ENCODE measurements at places on chromosomes 3 and 15. TPM values are rescaled to one million over a fixed set of nuclear protein-coding genes. Genes with fewer than 3 reads are reported as not detected.

DNA sequence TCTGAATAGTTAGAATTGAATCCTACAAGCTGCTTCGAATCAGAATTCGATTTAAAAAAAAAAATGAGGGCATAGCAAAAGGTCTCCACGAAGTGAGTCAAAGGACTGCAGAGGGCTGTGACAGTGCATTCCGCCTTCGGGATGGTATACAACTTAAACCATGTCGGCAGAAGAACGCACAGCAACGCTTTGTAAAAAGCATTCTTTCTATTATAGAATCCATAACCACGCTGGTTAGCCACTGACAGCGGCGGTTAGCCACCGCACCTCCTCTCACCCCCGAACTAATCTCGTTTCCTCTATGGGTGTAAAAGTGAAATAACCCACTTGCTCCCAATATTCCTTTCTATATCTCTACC, 664 bp upstream of the PIK3CA start:
- no peak for DNase-seq

- DNase-seq, result no peak
These were observed 8.8 kb upstream of the CMC1 start for GRCh38 chr3:28232659-28233058.

DNA sequence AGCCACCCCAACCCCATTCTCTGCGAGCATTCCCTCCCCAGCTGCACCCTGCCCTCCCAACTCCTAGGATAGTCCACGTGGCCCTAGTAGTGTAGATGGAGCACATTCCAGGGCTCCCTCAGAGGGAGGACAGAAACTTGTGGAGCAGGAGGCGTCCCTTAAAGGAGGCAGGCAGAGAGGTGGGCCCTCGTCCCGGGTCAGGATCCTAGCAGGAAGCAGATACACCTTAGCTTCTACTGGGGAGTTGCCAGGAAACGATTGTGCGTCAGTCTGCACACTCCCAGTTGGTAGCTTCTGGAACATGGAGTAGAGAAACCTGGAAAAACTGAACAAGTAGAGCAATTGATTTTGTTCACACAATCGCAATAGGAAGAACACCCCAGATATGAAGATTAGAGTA, 43.9 kb upstream of the KLHL25 start:
- no peak for DNase-seq

DNA sequence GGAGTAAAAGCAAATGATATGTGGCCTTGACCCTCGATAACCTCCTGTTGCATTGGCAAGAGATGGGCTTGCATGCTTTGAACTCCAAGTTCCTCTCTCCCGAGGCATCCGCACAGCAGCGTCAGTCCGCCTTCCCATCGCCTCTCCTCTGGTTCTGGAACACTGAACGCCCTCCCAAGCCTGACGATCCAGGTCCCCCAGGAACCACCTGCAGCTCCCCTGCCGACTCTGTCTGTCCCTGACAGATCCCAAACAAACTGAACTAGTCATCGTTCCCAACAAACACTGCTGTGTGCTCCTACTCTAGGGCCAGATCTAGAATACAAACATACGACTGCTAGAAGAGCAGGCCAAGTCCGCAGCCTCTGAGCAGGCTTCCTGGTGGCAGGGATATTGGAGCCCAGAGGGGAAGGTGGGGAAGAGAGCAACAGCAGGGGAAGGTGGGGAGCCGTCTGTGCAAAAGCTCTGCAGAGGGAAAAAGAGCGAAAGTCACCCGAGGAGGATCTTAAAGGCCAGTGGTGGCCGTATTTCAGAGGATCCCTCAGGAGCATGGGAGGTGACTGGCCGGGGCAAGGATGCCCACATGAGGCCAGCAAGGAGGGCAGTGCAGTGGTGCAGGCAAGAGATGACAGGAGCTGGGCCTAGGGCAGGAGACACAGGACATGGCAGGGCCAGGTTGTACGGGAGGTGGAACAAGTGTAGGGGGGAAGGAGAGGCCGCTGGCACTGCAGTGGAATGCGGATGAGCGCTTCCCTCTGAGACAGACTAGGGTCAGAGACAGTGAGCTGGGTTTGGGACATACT, 50.8 kb downstream of the PCSK6 start:
- no peak for DNase-seq

DNA sequence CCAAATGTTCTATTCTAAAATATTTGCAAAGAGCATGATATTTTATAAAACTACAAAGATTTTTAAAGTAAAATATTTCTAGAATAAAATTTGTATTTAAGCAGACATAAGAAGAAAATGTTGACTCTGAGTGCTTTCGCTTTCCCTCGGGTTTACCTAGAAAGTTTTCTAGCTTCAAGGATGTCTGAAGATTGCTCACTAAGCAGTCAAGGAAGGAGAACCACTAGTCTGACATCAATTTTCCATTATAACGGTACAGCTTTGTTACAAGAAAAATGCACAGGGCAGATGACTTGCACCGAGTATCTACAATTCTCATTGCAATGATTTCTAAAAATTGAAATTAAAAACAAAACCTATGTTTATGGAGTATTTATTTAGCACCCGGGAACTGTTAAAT, 14.2 kb downstream of the GPR15 start:
- DNase-seq, result no peak

- peak; percentile 81 for DNase-seq
These were observed 158.5 kb upstream of the TPM1 start for GRCh38 chr15:62883938-62884479.

DNA sequence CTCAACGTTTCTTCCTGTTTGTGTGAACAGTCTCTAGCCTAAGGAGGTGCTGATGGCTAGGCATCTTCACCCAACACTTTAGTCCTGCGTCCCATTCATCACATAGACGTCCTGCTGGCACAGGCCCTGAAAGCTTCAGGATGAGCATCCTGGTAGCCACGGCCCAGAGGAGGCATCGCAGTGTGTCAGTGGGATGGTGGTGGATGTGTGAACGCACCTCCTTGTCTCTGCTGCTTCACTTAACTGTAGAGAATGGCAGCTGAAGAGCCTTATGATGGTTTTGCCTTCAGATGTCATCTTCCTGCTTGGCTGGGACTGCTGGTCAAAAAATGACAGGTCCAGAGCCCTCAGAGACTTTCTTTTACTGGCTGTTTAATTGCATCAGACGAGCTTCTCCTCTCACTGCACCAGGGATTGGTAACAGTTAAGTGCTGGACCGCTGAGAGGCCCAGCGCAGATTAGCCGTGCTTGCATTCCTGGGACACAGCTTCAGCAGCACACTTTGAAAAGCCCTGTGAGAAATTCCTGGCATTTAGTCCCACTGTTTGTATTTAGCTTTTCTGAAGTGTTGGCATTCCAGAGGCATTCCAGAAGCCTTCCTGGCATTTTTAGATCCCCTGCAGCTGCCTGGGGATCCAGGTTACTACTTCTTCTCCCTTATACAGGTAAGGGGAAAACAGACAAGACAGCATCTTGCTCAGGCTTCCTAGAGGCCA, 132.4 kb upstream of the PLXNA1 start:
- DNase-seq, result peak; percentile 82

DNA sequence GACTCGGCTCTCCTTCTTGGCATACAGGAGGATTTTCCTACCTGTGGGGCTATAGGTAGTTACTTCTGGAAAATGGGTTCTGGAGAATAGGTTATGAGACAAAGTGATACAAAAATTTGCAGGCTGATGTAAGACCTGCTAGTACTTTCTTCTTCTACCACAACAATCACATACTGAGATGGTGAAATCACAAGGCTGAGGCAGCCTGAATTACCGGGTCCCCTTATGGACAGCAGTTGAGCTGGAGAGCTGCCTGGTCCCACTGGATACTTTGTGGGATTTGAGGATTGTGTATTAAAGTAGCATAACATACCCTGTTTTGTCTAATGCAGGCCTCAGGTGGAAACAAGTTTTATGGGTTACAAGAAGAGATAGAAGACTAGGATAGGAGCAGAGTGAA, 86.5 kb upstream of the FAM98B start:
- DNase-seq, result peak; percentile 68

DNA sequence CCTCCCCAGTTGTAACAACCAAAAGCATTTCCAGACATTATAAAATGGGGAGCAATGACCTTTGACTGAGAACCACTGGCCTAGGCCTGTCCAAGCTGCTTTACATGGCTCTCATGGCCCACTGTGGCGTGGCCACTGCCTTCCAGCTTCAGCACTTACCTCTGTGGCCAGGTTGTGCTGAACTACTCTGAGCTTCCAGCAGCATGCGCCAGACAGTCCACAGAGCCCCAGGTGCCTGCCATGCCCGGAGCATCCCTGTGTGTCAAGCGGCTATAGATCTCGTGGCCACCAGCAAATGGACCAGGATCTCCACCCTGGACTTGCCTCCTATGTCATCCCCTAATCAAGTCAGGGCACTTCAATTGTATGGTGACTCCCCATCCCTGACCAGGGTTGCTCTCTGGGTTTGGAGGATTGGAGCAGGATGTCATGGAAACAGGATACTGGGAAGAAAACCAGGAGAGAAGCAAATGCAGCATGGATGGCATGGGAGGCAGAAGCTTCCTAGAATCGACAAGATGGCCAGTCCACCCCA, 199.7 kb downstream of the UACA start:
- DNase-seq, result no peak

- DNase-seq, result no peak
These were observed at the start of gene CHRNB4 for GRCh38 chr15:78641102-78641748. TSS of gene CHRNB4 (minus strand) at chr15:78641210. CDS start at chr15:78641133, 77 bp downstream.

- DNase-seq, result no peak
These were observed 978 bp upstream of the RSL24D1 start for GRCh38 chr15:55197719-55198118.

DNA sequence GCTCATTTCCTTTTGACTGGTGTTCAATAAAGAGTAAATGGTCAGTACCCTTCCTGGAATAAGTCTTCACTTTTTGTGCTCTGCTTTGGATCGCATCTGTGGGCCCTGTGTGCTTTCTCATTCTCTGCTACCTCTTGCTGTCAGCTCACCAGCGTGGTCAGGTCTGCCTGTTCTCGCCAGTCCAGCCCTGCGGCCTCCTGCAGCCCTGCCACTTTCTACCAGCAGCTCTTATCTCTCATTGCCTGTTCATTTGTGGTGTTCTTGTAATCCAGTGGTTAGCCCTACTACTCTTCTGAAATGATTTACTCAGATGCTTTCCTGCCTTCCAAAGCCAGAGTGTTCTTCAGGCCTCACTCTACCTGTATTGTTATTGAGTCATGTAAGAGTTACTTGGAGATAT, 54.8 kb downstream of the CHCHD6 start:
- no peak for DNase-seq

GRCh38 chr3:3615533-3615932, 183.7 kb upstream of the LRRN1 start:
- DNase-seq, result no peak

DNA sequence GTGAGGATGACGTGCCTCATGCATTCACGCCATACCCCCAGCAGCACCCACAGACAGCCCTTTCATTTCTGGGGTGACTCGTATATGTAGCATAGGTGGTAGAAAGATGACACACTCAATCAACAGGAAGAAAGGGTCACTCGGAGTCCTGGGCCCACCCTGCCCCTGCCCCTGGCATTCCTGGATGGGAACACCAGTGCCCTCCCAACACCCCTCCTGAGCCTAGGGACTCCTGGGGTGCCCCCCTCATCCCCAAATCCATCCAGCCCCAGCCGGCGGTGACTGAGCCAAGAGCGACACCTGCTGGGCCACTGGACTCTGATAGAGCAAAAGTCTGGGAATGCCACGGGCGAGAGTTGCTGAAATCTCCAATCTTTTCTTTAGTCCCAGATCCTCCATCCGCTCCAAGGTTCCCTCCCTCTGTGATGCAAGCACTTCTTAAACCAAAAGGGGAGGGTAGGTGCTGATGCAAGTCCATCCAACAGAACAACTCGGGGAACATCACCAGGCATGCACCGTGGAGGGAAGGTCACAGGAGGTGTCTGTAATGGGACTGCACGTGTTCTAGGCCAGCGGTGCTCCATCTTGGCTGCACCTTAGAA, 31.1 kb downstream of the ACAN start:
- peak; percentile 74 for DNase-seq

GRCh38 chr15:74828835-74829234, 2.4 kb downstream of the CPLX3 start:
- no peak for DNase-seq

GRCh38 chr3:47047673-47048072, 68.2 kb downstream of the NBEAL2 start:
- peak; percentile 7 for DNase-seq

GRCh38 chr3:72797773-72798543, 50.3 kb downstream of the SHQ1 start:
- DNase-seq, result peak; percentile 20

DNA sequence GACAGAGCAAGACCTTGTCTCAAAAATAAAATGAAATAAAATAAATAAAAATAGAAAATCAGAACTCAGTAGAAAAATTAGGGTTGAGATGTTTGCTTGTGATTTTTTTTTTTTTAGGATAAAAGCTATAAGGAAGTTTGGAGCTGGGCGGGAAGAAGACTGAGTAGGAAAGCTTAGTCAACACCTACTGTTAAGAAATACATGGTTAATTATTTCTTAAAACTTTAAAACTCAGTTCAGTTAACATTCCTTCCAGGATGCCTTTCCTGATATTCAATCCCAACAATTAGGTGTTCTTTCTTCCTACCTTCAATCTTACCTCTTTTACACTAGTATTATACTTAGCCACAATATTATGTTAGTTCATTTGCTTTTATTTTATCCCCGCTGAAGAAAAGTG, 246.2 kb downstream of the LSAMP start:
- no peak for DNase-seq

GRCh38 chr3:158847885-158848284, 46.0 kb downstream of the MFSD1 start:
- no peak for DNase-seq

GRCh38 chr3:15287565-15288330, 44.6 kb downstream of the SH3BP5 start:
- DNase-seq, result peak; percentile 97

- DNase-seq, result no peak
These were observed 50.0 kb upstream of the TRPM1 start for GRCh38 chr15:31151301-31152233.

DNA sequence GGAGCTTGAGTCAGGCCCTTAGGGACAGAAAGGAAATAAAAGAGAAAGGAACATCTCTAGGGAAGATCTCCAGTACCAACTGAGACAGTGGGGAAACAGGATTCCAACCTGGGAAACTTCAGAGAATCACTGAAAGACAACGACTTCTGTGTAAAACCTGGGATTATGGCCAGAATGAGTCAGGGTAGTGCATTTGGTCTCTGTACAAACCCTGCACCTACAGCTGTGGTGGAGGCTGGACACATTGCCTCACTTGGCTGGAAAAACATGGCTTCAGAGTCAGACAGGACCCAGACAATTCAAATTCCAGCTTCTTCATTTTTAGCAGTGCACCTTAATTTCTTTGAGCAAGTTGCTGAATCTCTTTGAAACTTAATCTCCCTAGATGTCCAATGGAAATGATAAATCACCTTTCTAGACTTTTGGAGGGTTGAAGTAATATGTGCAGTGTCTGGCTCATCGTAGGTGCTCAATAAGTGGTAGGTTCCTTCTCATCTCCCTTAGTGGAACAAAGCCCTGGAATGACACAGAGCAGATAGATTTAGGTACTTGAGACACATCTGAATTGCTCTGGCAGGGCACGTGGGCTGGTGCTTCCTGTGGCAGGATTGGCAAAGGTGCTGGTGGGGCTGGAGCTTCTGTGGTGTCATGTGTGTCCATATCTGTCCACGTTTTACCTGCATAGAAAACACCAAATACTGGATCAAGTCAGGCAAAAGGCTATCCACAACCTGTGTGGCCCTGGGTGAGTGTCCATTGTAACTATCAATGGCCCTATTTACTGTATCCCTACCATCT, 6.1 kb upstream of the CLSTN2 start:
- no peak for DNase-seq

The HGD gene
- total RNA-seq, result 0.57 TPM

The MAGEL2 gene
- total RNA-seq, result under 0.01 TPM

The SEMA6D gene
- total RNA-seq, result 17.7 TPM

The CCDC50 gene
- total RNA-seq, result 199 TPM

The ZNF620 gene
- total RNA-seq, result 0.99 TPM

The PPP1R14D gene
- not detected for total RNA-seq

The ATP13A4 gene
- total RNA-seq, result not detected

The EHHADH gene
- 11.7 TPM for total RNA-seq

The PLCH1 gene
- total RNA-seq, result 0.09 TPM

The HYAL3 gene
- 3.1 TPM for total RNA-seq

The ZPLD1 gene
- total RNA-seq, result 0.33 TPM

The P2RY12 gene
- 0.18 TPM for total RNA-seq
